Neural progenitor cell (in vitro differentiated cells): ENCODE measurements at places on chromosomes 2 and 18.

DNA sequence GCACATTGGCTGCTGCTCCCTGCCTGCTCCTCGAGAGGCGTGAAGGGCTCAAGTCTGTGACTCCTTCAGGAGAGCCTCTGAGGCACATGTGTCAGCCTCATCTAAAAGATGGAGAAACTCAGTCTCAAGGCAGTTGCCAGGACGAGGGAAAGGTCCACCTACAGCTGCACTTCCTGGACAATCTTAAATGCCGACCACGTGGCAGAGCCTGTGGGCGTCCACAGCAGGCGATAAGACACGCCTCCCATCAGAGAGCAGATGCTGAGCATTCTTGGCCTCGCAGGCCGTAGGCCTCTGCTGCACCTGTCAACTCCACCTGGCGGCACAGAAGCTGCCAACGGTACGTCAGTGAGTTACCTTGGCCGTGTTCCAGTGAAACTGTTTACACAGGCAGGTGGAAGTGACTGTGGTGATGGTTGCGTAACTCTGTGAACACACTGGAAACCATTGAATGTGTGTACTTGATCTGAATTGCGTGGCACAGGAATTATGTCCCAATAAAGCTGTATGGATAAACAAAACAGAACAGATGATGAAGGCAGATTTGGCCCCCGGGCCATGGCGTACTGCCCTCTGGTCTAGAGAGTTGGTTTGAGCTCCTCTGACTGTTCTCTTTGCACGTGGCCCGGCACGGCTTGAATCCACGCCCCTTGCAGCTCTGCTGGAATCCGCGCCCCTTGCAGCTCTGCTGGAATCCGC, 114.5 kb downstream of the RNF144A start:
- DNase-seq = no peak

GRCh38 chr18:77369644-77370043, 120.0 kb downstream of the GALR1 start:
- peak; percentile 20 for DNase-seq

DNA sequence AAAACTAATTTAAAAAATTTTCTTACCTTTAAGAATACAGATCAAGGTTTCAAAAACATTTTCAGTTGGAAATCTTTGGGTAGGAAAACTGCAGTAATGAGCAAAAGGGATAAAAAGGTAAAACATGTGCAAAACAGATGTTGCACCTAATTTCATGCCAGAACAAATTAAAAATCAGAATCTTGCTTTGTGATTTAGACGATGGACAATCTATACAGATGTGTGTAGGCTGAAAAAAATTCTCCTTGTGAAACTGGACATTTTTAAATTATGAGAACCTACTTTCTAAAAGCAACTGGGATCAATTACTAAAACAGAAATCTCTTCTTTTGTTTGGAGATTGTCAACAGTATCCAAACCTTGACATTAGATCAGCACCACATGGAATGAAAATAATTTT, 183.2 kb upstream of the ITGA4 start:
- no peak for DNase-seq

GRCh38 chr2:68250196-68250595, 2.1 kb downstream of the PPP3R1 start:
- no peak for DNase-seq

GRCh38 chr2:26900831-26901321, 52.9 kb downstream of the DPYSL5 start:
- peak; percentile 16 for DNase-seq

- DNase-seq = no peak
These were observed 94.1 kb upstream of the CYP1B1 start for GRCh38 chr2:38170067-38170466.

- DNase-seq = no peak
These were observed 12.5 kb upstream of the TUBB6 start for GRCh38 chr18:12295389-12296086.

DNA sequence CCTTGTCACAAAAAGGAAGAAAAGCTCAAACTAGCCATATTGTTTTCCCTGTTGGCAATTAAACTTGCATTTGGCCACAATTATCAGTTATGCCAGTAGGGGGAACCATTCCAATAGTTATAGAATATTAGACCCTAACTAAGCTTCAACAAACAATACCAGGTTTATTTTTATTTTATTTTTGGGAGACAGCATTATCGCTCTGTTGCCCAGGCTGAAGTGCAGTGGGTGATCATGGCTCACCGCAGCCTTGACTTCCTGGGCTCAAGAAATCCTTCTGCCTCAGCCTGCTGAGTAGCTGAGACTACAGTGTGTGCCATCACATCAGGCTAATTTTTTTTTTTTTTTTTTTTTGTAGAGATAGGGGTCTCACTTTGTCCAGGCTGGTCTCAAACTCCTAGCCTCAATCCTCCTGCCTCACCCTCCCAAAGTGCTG, 102.1 kb downstream of the ATAD2B start:
- DNase-seq = peak; percentile 47

GRCh38 chr2:82730811-82731210, 1728.3 kb downstream of the SUCLG1 start:
- no peak for DNase-seq

- DNase-seq = no peak
These were observed 12.2 kb downstream of the LPIN1 start for GRCh38 chr2:11758647-11759046.

GRCh38 chr2:33068261-33068660, 121.5 kb downstream of the LTBP1 start:
- no peak for DNase-seq

- no peak for DNase-seq
These were observed 81.5 kb upstream of the EML6 start for GRCh38 chr2:54641988-54642387.

DNA sequence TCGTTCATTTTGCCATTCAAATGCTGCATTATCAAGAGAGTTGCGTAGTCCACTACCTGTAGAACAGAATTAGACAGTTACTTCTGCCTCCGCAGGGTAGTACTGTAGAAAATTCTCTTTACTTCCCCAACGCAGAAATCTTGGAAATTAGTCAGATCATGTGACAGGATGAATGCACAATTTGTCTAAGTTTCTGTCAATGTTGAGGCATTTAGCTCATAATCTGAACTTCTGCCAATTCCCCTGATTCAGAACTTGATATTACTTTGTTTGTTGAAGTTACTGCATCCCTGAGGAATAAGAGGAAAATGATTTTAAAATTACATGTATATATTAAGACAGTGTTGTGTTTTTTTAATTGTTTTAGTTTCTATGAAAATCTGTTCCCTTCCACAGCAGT, 83.4 kb downstream of the TTC27 start:
- no peak for DNase-seq

GRCh38 chr18:23066504-23067039, 68.7 kb upstream of the CABLES1 start:
- no peak for DNase-seq

DNA sequence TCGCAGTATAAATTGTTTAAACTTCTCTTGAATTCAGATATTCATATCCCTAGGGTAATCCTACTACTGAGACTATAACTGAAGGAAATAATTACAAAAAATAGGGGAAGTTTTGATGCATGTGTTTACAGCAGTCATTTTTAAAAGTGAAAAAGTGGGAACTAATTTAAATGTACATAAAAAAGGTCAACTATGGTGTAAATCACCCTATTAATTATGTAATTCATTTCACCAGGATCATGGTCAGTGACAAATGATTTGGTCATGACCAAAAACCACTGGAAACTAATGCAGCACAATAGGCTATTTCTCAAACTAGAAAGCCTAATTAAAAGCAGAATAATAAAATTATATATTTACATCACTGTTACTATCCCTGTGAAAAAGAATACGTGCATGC, 5.0 kb upstream of the CNGA3 start:
- DNase-seq = no peak

GRCh38 chr18:48732767-48733424, 194.1 kb downstream of the CTIF start:
- no peak for DNase-seq

GRCh38 chr18:44922968-44923367, 242.3 kb downstream of the SETBP1 start:
- no peak for DNase-seq

DNA sequence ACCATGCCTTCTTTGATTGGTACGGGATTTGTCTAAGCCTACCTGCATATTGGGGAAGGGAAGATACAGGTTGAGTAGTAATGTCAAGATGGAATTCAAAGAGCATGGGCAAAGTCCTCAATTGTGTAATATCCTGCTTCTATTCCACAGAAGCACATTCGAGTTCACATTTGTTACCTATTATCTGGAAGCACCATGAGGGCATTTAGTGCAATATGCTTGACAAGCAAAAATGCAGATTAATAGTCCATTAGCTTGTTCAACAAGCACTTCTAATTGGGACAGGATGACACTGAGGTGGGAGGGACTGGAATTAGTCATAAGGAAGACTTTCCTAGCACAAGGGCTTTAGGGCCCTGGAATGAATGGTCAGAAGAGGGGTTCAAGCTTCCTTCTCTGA, 40.5 kb downstream of the MYO5B start:
- no peak for DNase-seq

DNA sequence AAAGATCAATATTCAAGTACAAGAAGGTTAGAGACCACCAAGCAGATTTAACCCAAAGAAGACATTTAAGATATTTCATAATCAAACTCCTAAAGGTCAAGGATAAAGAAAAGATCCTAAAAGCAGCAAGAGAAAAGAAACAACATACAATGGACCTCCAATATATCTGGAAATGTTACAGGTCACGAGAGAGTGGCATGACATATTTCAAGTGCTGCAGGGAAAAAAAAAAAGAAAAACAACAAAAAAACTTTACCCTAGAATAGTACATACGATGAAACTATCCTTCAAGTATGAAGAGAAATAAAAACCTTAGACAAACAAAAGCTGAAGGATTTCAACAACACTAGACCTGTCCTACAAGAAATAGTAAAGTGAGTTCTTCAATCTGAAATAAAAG, 91.5 kb upstream of the CD226 start:
- DNase-seq = no peak

- DNase-seq = no peak
These were observed 678.7 kb downstream of the EPHA4 start for GRCh38 chr2:220893411-220893810.

- DNase-seq = peak; percentile 16
These were observed 40.5 kb downstream of the ABCG8 start for GRCh38 chr2:43879261-43879660.

GRCh38 chr18:2482706-2483475, 88.4 kb downstream of the METTL4 start:
- no peak for DNase-seq

DNA sequence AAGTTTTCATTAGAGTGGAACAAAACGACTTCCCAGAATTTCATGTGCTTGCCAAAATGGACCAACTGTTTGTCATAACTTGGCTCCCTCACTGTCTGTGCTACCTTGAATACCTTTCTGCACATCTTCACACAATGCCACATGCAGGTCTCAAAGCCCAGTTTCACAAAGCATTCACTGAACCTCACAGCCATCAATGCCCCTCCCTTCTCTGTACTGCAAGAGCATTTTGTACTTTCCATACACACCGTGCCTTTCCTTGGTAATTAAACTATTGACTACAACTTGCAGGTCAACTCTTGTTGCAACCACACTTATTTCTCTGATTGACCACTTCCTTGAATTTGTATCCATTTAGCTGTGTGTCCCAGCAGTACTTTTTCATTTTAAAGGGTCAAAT, 50.5 kb downstream of the PAX3 start:
- no peak for DNase-seq

DNA sequence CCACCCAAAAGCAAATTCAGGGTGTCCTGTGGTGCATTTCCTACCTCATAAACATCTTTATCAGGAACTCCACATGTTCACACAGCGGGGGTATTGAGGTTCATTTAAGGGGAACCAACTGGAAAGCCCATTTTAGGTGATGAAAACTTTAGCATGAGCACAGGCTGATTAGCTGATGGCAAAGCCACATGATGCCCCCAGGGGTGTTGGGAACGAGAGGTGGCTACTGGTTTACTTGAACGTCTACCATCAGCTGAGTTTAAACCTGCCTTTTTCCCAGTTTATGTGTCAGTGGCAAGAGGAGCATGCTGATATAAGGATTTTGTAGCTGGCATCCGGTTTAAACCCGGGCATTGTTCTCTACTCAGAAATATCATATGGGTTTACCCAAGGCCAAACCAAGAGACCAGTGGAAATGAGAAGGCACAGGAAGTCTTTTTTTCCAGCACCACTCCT, 54.5 kb upstream of the UPP2 start:
- DNase-seq = no peak

DNA sequence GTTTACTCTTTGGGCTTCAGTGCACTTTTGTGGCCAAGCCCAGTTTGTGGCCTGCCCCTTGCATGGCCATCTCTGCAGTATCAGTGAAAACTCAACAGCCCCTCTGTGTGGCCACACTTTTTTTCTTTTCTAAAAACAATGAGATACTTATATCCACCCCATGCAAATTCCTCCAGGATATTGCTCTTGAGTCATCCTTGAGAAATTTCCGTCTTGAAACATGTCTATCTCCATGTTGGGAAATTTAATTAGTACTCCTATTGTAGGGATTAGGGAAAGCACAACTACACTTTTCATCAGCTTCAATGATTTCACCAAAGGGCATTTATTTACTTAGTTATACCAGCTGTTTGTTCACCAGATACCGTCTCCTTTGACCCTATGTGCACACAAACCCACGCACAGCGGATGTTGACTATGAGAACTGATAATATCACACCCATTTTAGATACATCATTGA, 993.1 kb downstream of the TSN start:
- DNase-seq = peak; percentile 28

- DNase-seq = no peak
These were observed 266.8 kb downstream of the NDUFA10 start for GRCh38 chr2:239758279-239758877.

GRCh38 chr2:117692001-117692763, 122.3 kb upstream of the DDX18 start:
- peak; percentile 11 for DNase-seq

- no peak for DNase-seq
These were observed 782 bp downstream of the COL6A3 start for GRCh38 chr2:237412988-237413776.

DNA sequence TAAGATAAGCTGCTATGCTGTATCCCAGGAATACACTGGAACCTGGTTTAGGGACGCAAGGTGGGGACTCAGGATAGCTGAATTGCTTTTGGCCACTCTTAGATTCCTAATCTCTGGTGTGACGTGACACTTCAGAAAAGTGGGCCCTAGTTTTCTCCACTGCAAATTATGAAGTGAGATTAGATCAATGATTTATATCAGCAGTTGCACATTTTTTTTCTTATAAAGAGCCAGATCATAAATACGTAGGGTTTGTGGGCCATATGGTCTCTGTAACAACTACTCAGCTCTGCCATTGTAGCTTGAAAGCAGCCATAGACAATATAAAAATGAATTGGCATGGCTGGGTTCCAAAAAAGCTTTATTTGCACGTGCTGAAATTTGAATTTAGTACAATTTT, 85.4 kb upstream of the CPO start:
- DNase-seq = no peak

DNA sequence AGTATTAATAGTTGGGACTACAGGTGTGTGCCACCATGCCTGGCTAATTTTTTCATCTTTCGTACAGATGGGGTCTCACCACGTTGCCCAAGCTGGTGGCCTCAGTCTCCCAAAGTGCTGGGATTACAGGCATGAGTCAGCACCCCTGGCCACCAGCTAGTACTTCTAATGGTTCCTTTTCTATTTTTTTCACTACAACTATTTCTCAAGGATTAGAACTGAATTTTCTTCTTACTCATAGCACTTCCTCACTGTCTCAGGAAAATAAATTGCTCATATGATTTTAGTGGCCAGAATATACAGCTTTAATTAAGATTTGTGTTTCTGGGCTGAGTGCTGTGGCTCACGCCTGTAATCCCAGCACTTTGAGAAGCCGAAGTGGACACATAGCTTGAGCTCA, 43.2 kb upstream of the SOS1 start:
- no peak for DNase-seq

GRCh38 chr2:107776362-107776761, 50.3 kb upstream of the RGPD4 start:
- DNase-seq = no peak

GRCh38 chr2:177395351-177396065, 2.9 kb downstream of the AGPS start:
- no peak for DNase-seq
